ENCODE measurements at places on chromosomes 7 and 10. TPM values are rescaled to one million over a fixed set of nuclear protein-coding genes. Genes with fewer than 3 reads are reported as not detected.

SH2D4B gene
- total RNA-seq, result not detected

SLC39A12 gene
- 0.16 TPM for total RNA-seq

CPA1 gene
- total RNA-seq, result 0.73 TPM

ZRANB1 gene
- 32.4 TPM for total RNA-seq

ZNF503 gene
- 3.6 TPM for total RNA-seq

GRCh38 chr10:12533723-12534122 is 184.4 kb downstream of the CAMK1D start:
- H3K36me3 ChIP-seq, result no peaks in the 10 kb centered on the region
- DNase-seq, result no peak
- no peak overlapping the region for H3K4me3 ChIP-seq
- H3K27ac ChIP-seq, result no peak overlapping the region
- H3K4me1 ChIP-seq, result no peaks in the 10 kb centered on the region

DNA sequence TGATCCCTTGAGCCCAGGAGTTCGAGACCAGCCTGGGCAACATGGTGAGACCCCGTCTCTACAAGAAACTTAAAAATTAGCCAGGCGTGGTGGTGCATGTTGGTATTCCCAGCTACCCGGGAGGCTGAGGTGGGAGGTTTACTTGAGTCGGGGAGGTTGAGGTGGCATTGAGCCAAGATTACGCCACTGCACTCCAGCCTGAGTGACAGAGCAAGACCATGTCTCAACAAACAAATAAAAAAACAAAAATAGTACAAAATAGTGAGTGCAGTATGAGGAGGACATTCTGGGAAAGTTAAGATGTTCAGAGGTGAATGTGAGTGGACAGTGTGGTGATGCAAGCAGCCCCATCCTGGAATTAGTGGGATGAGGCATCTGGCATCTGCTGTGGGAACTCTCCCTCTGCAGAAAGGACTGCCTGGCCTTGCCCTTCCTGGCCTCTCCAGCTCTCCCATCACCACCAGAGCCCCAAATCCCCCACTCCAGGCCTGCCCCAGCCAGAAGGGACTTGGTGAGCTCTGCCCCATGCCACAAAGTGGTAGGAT is 96.6 kb upstream of the PARD3 start:
- H3K4me1 ChIP-seq, result no peaks in the 10 kb centered on the region
- H3K4me3 ChIP-seq, result no peak overlapping the region
- H3K27me3 ChIP-seq, result no peaks in the 10 kb centered on the region
- H3K36me3 ChIP-seq, result no peaks in the 10 kb centered on the region

GRCh38 chr7:115680921-115681320 is 349.6 kb downstream of the TFEC start:
- H3K36me3 ChIP-seq, result no peaks in the 10 kb centered on the region
- DNase-seq, result no peak
- H3K27me3 ChIP-seq, result no peaks in the 10 kb centered on the region
- no peaks in the 10 kb centered on the region for H3K4me1 ChIP-seq

- H3K27ac ChIP-seq, result no peak overlapping the region
- DNase-seq, result no peak
- no peak overlapping the region for H3K4me3 ChIP-seq
- no peaks in the 10 kb centered on the region for H3K27me3 ChIP-seq
- no peaks in the 10 kb centered on the region for H3K4me1 ChIP-seq
Observed at GRCh38 chr7:1068619-1069018, 19.3 kb upstream of the GPER1 start.

- H3K27ac ChIP-seq, result peak overlapping the region; percentile 55
- peaks cover 59% of the 10 kb centered on the region for H3K4me1 ChIP-seq
- H3K36me3 ChIP-seq, result no peaks in the 10 kb centered on the region
- no peaks in the 10 kb centered on the region for H3K27me3 ChIP-seq
Observed at GRCh38 chr10:69337296-69338132, 59.2 kb downstream of the HK1 start.

DNA sequence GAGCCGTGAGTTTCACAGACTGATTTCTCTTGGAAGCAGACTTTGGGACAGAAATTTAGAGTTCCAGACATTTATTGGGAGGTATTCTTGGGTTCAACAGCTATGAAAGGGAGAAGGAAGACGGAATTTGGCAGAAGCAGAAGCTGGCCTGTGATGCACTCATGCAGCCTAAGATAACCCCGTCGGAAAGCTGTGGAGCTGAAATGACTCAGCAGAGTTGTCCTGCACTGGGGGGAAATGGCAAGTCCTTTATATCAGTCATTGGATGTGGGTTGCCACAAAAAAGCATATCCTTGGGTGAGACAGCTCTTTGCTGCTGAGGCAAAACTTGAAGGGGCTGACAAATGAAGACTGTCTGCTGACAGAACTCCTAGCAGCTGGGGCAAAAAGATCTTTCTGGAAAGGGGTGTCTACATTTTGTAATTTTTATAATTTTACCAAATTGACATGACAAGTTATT is 11.5 kb upstream of the MICU1 start:
- no peaks in the 10 kb centered on the region for H3K36me3 ChIP-seq
- no peaks in the 10 kb centered on the region for H3K27me3 ChIP-seq
- no peak overlapping the region for H3K27ac ChIP-seq
- H3K4me3 ChIP-seq, result no peak overlapping the region
- DNase-seq, result no peak
- H3K4me1 ChIP-seq, result no peaks in the 10 kb centered on the region

GRCh38 chr10:118153287-118153686 is 106.5 kb upstream of the RAB11FIP2 start:
- H3K27ac ChIP-seq, result no peak overlapping the region
- H3K4me3 ChIP-seq, result no peak overlapping the region
- H3K4me1 ChIP-seq, result no peaks in the 10 kb centered on the region
- H3K36me3 ChIP-seq, result no peaks in the 10 kb centered on the region

GRCh38 chr7:1055491-1055955 is 11.2 kb downstream of the GPR146 start:
- H3K4me3 ChIP-seq, result peak overlapping the region; percentile 37
- no peak for DNase-seq
- no peaks in the 10 kb centered on the region for H3K36me3 ChIP-seq
- H3K27ac ChIP-seq, result peak overlapping the region; percentile 5

DNA sequence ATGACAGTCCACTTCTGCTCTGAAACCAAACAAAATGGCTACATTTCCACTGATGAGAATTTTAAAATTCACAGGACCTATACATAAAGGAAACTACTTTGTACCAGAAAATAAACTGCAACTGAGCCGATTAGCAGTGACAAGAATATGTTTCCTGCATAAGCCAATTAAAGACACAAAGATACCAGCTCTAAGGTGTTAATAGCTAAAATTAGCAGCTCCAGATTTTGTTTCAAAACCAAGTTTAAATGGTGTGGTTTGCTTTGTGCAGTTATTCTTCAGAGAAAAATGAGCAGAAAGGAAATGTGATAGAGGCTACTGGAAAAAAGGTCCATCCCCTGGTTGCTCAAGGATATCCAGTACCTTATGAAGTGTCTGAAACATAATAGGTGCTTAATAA is 123.2 kb downstream of the ANK3 start:
- DNase-seq, result no peak
- H3K4me1 ChIP-seq, result no peaks in the 10 kb centered on the region
- H3K4me3 ChIP-seq, result no peak overlapping the region
- H3K27me3 ChIP-seq, result no peaks in the 10 kb centered on the region
- no peaks in the 10 kb centered on the region for H3K36me3 ChIP-seq

DNA sequence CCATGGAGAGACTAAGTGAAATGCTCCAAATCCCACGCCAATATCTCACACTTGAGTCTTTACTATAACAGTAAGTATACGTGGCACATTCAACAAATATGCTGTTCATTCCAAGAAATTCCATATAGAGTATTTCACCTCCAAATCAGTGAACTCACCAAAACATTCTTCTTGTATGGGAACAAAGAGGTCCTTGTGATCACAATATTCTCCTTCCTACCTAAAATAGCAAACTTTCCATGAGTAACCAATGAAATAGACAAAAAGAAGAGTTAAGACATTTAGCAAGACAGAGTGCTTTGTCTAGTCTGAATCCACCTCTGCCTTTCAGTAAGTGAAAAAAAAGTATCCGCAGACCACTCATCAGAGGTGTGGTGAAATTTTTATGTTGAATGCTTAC is 77.3 kb upstream of the NXPH1 start:
- H3K27me3 ChIP-seq, result no peaks in the 10 kb centered on the region
- no peaks in the 10 kb centered on the region for H3K4me1 ChIP-seq
- no peak overlapping the region for H3K4me3 ChIP-seq
- no peak overlapping the region for H3K27ac ChIP-seq
- no peaks in the 10 kb centered on the region for H3K36me3 ChIP-seq
- DNase-seq, result no peak

DNA sequence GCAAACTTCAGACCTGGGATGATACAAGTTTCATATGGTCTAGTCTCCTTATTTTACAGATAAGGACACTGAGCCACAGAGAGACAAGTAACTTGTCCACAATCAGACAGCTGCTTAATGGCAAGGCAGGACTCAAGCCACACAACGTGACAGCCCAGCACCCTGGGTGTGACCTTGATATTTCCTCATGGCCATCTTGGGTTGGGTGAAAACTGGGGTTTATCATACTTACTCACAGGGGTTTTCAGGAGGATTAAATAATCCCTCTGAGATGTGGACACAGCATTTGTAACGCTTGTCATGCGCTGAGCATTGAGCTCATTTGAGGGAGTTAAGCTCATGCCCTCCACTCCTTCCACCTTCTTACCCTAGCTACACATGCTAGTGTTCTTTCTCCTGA is 58.0 kb downstream of the ABLIM1 start:
- H3K27me3 ChIP-seq, result no peaks in the 10 kb centered on the region
- H3K36me3 ChIP-seq, result no peaks in the 10 kb centered on the region
- no peak overlapping the region for H3K4me3 ChIP-seq
- no peaks in the 10 kb centered on the region for H3K4me1 ChIP-seq
- DNase-seq, result no peak

- H3K27ac ChIP-seq, result no peak overlapping the region
- H3K36me3 ChIP-seq, result no peaks in the 10 kb centered on the region
- no peaks in the 10 kb centered on the region for H3K4me1 ChIP-seq
- DNase-seq, result no peak
Observed at GRCh38 chr10:15505329-15505728, 134.2 kb upstream of the FAM171A1 start.

DNA sequence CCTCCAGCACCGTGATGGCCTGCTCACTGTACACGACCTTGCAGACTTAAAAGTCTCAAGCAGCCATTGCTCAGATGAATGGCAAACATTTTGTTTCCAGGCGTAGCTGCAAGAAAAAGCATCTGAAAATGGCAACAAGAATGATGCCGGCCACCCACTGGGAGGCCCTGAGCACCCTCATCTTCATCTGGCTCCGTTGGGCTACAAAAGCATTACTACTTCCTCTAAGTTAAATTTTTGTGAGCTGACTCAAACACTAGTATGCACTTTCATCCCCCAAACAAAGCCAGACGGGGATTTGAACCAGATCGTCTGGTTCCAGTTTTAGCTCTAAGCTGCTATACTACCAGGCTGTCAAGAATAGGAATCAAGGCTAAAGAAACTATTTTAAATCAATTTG is 116.6 kb upstream of the CDK1 start:
- H3K27ac ChIP-seq, result no peak overlapping the region
- H3K27me3 ChIP-seq, result no peaks in the 10 kb centered on the region
- no peak overlapping the region for H3K4me3 ChIP-seq
- H3K36me3 ChIP-seq, result no peaks in the 10 kb centered on the region
- no peak for DNase-seq
- H3K4me1 ChIP-seq, result no peaks in the 10 kb centered on the region

GRCh38 chr7:48011323-48011722 is 17.6 kb downstream of the SUN3 start:
- H3K36me3 ChIP-seq, result no peaks in the 10 kb centered on the region
- H3K4me3 ChIP-seq, result no peak overlapping the region
- no peaks in the 10 kb centered on the region for H3K27me3 ChIP-seq
- no peaks in the 10 kb centered on the region for H3K4me1 ChIP-seq
- no peak overlapping the region for H3K27ac ChIP-seq

DNA sequence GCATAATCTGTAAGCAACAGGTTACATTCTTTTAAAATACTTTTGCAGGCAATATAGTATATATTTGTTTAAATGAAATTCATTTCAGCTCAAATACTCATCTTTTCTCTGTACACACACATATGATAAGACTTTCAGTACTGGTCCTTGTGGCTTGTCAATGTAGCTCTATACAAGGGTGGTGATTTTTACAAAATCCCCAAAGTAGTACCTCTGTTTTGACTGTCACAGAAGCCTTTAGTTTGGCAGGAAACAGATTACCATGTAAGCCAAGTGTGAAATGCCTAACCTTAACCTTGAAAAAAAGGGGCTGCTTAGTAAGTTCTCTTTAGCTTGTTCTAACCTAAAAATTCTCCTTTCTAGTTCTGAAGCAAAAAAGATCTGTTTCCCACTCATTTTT is 87.9 kb downstream of the KCND2 start:
- no peaks in the 10 kb centered on the region for H3K4me1 ChIP-seq
- H3K36me3 ChIP-seq, result no peaks in the 10 kb centered on the region
- no peak for DNase-seq
- H3K27me3 ChIP-seq, result no peaks in the 10 kb centered on the region
- H3K27ac ChIP-seq, result no peak overlapping the region

DNA sequence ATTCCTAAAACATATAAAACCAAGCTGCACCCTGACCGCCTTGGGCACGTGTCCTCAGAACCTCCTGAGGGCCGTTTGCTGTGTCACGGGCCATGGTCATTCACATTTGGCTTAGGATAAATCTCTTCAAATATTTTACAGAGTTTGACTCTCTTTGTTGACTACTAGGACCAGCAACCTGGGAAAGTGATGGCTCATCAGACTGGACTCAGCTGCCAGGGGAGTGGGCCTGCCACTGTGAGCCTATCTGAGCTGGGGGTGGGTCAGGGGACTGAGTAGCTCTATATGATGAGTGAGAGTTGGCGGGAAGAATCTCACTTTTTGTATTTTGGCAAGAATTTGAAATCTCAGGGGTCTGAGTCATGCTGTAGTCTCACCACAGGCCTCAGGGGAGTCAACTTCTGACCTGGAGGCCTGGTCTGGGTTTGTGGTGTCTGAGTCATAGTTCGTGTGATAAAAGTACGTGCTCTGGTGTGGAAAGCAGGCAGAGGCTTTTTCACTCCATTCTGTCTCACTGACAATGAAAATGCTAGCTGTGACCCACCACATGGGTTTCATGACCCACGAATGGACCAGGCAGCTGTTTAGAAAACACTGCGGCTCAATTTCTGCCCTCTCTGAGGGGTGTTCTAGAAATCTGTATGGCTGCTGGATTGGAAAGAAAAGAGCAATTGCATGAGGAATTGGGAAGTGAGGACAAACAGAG is 4.2 kb upstream of the UPP1 start:
- no peaks in the 10 kb centered on the region for H3K36me3 ChIP-seq
- no peak overlapping the region for H3K4me3 ChIP-seq
- H3K27me3 ChIP-seq, result no peaks in the 10 kb centered on the region

GRCh38 chr7:43155636-43156035 is 43.2 kb downstream of the HECW1 start:
- H3K4me3 ChIP-seq, result no peak overlapping the region
- H3K36me3 ChIP-seq, result no peaks in the 10 kb centered on the region
- DNase-seq, result no peak
- H3K4me1 ChIP-seq, result no peaks in the 10 kb centered on the region

DNA sequence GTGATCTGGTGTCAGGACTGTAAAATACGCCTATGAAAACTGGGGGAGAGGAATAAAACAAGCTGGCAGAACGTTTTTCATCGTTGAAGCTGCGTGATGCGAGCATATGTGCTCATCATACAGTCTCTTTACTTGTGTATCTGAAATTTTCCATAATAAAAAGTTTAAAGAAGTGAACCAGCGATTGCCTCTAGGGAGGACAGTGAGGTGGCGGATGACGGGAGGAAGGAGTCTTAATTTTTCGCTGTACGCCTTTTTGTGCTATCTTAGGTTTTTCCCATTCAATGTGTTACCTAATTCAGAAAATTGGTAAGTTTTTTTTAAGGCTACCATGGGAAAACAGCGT is 891 bp upstream of the WAPL start:
- H3K27me3 ChIP-seq, result no peaks in the 10 kb centered on the region
- H3K4me1 ChIP-seq, result no peaks in the 10 kb centered on the region
- no peaks in the 10 kb centered on the region for H3K36me3 ChIP-seq
- H3K27ac ChIP-seq, result no peak overlapping the region
- DNase-seq, result no peak
- peak overlapping the region; percentile 98 for H3K4me3 ChIP-seq
